Fibroblast of skin of abdomen (primary cell): ENCODE measurements at places on chromosomes 3 and 15.

DNA sequence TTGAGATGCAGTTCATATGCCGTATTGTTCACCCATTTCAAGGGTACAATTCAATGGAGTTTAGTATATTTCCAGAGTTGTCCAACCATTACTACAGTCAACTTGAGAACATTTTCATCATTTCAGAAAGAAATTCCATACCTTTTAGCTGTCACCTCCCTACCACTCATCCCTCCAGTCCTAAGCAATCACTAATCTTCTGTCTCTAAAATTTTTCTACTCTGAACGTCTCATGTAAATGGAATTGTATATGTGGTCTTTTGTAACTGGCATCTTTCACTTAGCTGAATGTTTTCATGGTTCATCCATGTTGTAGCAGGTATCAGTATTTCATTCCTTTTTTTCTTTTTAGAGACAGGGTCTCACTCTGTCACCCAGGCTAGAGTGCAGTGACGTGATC lies 51.1 kb downstream of the CMTM7 start:
- peak; percentile 71 for DNase-seq

DNA sequence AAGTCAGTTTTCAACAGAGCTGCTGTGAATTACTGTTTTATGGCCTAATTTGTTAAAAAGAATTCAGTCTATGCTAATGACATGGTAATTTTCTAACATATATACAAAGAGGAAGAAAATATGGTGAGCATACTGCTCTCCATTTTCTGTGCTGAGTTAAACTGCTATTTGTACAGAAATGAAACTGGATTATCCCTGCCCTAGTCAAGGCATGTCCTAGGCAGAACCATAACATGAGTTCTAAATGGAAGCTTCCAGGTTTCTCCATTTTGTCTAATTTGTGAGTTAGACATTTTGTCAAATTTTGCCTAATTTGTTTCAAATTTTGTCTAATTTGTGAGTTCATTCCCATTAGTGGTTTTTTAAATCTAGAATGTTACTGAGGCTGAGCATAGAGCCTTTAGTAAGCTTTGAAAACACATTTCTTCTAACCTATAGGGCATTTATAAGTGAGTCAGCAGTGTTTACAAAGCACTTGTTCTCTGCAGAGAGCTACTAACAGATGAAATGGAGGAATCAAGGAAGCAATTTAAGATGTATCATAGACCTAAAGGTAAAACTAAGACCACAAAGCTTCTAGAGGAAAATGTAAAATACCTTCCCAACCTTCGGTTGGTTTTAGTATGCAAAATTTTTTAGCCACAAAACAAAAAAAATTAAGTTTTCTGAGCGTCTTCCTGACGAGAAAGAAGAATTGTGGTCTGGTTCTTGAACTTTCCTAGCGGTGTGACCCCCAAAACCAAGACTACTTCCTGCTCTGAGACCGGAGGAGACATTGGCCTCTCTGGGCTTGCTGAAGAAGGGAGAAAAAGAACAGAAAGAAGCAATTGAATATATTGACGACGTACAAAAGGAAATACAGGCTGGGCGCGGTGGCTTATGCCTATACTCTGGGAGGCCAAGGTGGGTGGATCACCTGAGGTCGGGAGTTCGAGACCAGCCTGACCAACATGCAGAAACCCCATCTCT lies 9.8 kb downstream of the P2RY14 start:
- DNase-seq, result no peak

DNA sequence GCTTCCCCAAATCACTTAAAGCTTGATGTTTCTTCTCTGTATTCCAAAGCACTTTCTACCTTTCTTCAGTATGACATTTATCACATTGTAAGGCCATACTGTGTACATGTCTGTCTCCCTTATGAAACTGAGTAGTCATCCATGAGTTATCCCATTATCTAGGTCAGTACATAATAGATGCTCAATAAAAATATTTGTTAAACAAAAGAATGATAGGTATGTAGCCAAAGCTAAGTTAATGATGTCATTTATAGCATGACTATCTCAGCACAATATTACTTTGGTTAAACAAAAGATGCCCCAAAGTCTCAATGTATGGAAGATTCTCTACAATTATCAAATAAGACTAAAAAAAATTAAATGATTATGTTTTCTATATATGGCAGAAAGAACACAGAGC lies 3.1 kb upstream of the TMCO5A start:
- peak; percentile 18 for DNase-seq

- no peak for DNase-seq
Observed at GRCh38 chr15:68025835-68026424, 28.2 kb upstream of the PIAS1 start.

DNA sequence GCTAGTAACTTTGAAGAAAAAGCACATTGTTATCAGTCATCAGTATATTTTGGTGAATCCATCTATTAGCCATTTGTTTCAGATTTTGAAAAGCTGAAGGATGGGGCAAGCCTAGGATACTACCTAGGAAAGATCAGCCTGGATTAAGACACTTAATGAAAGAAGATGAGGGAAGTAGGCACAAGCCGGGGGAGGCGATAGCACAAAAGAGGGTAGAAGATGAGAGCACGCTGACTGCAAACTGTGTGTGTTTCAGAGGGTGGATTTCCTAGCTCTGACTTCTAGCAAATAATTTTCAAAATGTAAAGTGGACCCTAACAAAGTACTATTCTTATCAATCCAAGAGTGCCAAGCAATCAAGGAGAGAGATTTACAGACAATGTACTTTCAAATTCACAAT lies 22.2 kb upstream of the SOX2 start:
- no peak for DNase-seq

DNA sequence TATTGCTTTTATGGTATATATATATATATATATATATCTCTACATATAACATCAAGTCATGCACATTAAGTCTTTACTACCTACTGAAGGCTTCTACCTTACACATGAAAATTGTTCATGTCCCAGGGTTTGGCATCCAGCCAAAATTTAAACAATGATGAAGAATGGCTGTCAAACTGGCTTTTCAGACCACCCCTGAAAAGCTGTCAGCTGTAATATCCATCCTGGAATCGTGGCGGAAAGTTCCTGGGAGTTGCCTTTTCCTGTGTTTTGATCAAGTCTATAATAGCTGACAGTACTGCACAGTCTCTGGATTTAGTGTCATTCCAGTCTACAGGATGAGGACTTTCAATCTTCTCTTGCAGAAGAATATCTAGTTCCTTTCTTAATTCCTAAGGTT lies 48.3 kb downstream of the DHX36 start:
- DNase-seq, result no peak

DNA sequence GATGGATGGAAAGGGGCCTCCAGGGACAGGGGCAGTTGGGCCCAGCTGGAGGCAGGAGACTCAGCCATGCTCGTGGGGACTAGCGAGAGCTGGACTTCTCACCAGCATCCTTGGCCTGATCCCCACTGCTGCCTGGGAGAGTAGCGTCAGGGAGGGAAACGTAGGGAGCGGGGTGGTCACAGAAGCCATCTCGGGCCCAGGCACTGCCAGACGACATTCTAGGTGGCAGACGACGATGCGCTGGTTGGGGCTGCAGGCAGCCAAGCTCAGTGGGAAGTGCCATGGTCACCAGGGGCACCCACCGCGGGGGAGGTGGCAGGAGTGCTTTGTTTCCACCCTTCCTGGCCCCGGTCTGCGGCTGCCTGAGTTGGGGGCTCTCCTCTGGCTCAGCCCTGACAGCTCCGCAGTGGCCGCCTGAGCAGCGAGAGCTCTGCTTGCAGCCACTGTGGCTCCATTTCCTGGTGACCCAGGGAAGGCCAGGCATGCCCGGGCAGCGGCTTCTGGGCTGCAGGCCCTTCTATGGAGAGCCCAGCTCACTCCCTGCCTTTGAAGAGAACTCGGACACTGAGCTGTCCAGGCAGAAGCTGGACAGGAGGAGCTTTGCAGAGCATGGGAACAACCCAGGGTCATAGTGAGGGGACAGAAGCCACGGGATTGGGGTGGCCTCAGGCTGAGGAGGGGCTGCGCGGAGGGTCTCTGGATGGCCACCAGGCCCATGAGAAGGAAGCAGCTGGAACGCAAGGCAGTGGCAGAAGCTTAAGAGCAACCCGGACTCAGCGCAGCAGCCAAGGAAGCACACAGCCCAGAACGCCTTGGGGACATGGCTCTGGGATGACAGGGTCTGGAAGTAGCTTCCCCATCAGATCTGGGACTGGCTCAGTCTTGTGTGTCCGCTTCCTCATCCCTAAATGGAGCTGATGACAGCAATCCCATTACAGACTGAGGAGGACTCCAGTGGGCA lies 30.8 kb downstream of the KLHL25 start:
- DNase-seq, result no peak
